SW 1271 (cell line): ENCODE measurements at places on chromosomes 2 and 18.

DNA sequence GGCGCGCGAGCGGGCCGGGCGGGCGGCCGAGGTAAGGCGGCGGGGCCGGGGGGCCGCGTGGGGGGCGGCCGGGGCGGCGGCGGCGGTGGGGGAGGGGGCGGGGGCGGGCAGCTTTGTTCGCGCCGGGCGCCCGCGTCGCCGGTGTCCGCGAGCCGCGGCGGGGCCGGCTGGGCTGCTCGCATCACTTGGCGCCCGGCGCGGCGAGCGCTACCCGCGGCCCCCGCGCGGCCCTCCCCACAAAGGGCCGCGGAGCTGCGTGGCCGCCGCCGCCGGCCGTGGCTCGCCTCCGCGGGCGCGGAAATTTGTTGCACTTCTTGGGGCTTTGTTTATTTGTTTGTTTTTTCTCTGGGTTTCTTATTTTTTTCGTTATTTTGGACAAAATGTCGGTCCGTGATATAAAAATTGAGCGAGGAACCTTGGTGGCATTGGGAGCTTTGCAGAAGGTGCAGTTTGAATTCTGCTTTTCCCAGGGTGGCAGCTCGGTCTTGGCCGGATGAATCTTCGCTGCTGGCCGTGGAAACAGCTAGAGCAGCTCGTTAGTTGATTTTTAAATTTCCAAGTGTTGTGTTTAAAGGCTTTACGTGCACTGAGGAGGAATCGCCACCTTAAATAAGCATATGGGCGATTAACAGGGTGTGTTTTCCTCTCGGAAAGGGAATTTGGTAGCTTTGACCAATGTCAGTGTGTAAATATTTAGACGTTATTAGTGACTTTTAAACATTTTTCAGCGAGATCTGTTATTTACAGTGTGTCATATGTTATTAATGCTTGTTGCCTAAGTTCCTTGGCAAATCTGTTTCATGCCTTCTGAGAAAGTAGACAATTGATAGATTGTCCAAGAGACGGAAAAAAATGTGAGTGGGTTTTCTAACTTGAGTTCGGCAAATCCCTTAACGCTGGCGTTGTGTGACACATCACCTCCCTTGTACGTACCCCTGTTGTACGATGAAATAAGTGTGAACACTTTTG lies 822 bp downstream of the UBE2E3 start:
- DNase-seq = no peak

GRCh38 chr2:164992818-164993217 lies 37.5 kb upstream of the SLC38A11 start:
- no peak for DNase-seq

GRCh38 chr2:158512323-158512722 lies 55.6 kb downstream of the PKP4 start:
- DNase-seq = no peak

DNA sequence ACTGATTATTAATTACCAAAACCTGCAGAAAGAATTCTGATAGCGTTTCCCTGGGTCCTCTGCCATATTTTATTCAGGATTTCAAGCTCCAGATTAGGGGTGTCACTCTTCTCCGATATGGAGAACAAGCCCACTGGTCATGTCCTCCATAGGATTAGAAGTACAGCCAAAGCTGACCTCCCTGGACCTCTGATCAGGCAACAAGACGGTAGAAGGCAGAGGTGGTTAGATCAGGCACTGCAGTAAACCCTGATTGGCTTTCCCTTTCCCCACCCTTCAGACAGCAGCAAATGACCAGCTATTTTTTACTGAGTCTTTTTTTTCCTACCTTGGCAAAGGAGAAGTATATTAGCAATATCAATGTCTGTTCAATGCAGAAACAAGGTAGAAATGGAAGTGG lies 37.7 kb downstream of the SPC25 start:
- no peak for DNase-seq

- DNase-seq = peak; percentile 39
Observed at GRCh38 chr2:10303694-10304378, 1.1 kb downstream of the HPCAL1 start.

DNA sequence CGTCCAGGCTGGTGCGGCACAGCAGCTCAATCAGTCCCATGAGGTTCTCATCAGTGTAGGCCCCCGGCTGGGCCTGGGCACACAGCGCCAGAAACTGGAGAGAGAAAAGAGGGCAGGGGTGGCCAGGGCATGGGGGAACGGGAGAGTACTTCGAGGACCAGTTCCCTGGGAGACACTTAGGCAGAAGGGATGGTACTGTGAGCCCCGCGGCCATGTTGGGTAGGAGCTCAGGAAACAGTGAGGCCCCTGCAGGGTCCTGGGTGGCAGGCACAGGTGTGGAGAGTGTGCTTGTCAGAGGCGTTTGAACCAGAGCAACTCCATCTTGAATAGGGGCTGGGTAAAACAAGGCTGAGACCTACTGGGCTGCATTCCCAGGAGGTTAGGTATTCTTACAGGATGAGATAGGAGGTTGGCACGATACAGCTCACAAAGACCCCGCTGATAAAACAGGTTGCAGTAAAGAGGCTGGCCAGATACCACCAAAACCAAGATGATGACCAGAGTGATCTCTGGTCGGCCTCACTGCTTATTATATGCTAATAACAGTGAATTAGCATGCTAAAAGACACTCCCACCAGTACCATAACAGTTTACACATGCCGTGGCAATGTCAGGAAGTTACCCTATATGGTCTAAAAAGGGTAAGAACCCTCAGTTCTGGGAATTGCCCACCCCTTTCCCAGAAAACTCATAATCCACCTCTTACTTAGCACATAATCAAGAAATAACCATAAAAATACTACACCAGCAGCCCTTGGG lies 51.9 kb upstream of the SEMA4C start:
- DNase-seq = no peak

GRCh38 chr2:233263045-233263570 lies 11.6 kb downstream of the ATG16L1 start:
- DNase-seq = no peak

DNA sequence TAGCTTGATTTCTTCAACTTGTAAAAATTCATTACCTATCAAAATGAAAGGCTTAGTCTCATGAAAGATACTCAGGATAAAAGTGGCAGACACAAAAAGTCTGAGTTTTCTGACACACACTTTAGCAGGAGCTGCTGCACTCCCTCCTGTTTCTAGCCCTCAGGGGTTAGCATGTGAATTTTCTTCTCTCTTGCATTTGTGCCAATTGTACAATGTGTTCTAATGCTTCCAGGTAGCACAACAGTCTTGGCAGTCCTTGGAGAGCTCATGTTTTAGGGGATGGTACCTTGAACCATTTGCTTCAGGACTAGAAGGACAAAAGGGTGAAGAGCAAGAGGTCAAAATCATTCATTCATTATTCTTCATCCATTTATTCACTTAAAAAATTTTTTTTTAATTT lies 316.8 kb downstream of the AFF3 start:
- no peak for DNase-seq

DNA sequence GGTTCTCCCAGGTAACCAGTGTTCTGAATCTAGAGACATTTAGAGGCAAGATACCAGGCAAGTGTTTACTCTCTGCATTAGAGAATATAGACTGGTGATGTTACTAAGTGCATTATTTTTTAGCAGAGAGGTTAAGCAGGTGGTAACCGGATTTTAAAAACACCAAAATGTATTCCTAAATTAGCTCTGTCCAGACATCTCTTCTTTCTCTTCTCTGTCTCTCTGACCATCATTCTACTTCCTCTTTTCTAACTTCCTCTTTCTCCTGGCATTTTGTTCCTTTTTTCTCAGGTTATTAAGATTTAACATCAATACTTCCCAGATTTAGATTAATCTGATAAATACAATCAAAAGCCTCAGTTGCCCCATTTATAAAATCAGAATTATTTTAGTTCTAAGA lies 31.7 kb upstream of the DYNC1I2 start:
- DNase-seq = no peak

- no peak for DNase-seq
Observed at GRCh38 chr2:148885209-148885608, 10.2 kb downstream of the KIF5C start.

- no peak for DNase-seq
Observed at GRCh38 chr2:121266543-121267106, 18.4 kb downstream of the TFCP2L1 start.

DNA sequence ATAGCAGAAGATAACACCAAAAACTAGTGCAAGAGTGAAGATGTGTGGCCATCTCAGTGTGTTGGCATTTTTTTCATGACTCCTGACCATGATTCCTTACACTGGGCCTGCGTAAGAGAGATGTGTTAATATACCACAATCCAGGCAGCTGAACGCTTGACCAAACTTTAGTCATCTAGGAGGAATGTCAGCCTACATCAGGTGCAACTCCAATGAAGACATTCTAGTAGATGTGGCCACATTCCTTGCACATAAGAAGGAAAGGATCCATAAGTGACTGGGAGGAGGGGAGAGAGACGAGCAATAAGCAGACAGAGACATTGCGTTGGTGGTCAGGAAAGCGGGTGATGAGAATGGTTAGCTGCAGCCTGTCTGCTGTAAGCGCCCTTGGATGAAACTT lies 42.6 kb downstream of the CYRIA start:
- no peak for DNase-seq

GRCh38 chr2:184004289-184004947 lies 593.9 kb upstream of the ZNF804A start:
- DNase-seq = no peak

DNA sequence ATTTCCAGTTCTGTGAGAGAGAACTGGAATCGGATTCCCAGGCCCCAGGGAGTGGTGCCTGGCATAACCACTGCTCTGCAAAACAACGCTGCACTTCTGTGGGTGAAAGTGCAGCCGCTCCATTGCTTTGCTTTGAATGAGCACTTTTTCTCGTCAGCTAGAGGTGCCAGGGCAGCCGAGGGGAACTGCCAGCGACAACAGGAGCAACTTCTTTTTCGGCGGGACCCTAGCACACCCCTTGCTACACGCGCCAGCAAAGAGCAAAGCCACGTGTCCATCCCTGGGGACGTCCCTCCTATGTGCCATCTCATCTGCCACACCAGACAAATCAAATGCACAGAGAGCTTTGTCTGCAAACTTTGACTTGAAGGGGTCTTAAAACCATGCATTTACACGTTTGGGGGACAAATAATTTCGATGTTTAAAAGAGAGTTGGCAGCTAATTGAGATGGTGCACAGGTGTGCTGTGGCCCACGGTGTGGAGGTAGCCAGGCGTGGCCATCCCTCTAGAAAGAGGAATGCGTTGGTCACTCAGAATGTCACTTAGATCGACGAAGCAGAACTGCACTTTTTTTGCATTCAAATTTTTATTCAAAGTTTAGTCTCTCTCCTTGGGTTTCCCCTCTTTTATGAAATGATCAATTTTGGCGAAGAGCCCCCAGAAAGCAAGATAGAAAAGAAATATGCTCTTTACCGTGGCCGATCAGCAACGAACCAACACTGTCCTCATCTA lies 151.8 kb downstream of the MBP start:
- no peak for DNase-seq

DNA sequence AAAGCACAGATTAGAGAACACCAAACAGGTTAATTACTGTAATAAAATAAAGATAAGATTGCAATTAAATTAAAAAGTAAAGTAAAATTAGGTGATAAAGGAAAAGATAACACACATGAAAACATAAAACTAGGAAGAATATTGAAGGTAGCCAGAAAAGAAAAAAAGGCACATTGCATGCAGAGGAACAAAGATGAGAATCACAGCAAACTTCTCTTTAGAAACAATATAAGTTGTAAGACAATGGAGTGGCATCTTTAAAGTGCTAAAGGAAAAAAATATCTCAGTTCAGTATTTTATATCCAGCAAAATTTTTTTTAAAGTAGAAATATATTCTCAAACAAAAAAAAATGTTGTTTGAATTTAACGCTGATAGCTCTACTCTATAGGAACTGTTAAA lies 366.0 kb downstream of the CPS1 start:
- no peak for DNase-seq

GRCh38 chr18:2547477-2548087 lies 23.7 kb downstream of the METTL4 start:
- no peak for DNase-seq

DNA sequence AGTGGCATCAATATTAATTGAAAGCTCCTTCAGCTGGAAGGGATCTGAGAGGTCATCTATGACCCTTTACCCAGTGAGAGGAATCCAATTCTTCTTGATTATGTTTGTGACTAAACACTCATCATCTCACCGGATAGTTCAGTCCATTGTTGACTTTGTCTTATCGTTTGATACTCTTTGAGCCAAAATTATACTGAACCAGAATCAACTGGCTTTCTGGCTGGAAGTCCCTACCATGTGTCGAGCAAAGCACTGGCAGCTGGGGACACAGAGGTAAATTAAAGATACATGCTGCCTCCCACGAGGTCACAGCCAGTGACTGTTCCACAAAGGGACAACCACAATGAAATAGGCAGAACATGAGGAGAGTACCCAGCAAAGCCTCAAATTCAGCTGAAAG lies 91.4 kb upstream of the FHL2 start:
- no peak for DNase-seq

DNA sequence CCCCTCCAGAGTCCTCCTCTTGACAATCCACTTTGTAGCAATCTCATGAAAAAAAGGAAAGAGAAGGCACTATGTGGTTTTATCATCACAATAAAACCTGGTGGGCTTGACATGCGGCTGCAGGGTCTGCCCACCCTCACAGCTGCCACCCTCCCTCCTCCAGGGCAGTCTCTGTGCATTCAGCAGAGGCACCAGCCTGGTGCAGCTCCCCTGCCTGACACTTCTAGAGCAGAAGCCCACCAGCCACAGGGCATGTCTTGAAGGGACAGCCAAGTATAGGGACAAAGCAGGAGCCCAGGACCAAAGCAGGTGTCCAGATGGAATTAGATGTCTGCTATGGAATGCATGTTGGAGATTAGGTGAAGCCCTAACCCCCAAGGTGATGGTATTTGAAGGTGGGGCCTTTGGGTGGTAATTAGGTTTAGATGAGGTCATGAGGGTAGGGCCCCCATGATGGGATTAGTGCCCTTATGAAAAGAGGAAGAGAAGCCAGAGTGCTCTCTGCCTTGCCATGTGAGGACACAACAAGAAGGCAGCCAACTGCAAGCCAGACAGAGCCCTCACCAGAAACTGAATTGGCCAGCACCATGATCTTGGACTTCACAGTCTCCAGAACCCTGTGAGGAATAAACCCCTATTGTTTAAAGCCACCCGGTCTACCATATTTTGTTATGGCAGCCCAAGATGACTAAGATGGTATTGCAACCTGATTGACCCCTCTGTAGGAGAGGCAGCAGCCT lies 86.9 kb downstream of the MCFD2 start:
- DNase-seq = no peak

DNA sequence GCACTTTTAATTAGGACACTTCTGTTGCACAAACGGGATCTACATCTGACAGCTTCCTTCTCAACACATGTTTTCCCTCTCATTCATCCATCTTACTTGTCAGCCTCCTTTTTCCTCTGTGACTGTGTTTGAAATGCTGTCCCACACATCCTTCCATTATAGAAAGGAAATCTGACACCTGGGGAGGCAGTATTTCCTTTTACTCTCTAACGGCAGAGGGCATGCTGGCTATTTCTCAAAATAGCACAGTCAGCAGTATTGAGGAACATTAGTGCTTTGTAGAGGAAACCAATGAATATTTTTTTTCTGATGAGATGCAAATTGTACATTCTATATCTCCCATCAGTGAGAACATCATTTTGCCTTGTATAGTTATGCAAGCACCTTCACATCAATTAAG lies 668.7 kb downstream of the SLC4A3 start:
- DNase-seq = no peak

GRCh38 chr18:13587477-13587876 lies 138.9 kb downstream of the FAM210A start:
- no peak for DNase-seq
